Activated T-cell treated with anti-CD3 and anti-CD28 coated beads for 1 hour (primary cell): ENCODE measurements at places on chromosomes 13 and 19.

DNA sequence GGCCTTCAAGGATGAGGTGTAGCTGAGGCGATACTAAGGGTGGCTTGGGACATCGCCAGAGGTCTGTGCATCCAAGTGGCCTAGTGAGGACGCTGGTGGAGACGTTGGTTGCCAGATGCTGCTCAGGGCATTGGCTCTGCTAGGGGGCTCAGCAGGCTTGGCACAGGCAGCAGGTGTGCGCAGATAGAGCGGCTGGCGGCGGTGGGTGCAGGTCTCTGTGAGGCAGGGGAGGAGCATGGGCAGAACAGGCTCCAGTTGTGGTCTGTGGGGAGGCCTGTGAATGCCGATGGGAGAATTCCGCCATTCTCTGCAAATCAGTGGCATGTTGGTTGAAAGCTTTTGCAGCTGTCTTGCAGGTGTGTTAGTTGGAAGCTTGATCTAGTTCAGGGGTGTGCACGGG is 21.2 kb downstream of the PRAM1 start:
- no peak for DNase-seq

- DNase-seq: no peak
These were observed 24.8 kb upstream of the PLA2G4C start for GRCh38 chr19:48135411-48135810.

DNA sequence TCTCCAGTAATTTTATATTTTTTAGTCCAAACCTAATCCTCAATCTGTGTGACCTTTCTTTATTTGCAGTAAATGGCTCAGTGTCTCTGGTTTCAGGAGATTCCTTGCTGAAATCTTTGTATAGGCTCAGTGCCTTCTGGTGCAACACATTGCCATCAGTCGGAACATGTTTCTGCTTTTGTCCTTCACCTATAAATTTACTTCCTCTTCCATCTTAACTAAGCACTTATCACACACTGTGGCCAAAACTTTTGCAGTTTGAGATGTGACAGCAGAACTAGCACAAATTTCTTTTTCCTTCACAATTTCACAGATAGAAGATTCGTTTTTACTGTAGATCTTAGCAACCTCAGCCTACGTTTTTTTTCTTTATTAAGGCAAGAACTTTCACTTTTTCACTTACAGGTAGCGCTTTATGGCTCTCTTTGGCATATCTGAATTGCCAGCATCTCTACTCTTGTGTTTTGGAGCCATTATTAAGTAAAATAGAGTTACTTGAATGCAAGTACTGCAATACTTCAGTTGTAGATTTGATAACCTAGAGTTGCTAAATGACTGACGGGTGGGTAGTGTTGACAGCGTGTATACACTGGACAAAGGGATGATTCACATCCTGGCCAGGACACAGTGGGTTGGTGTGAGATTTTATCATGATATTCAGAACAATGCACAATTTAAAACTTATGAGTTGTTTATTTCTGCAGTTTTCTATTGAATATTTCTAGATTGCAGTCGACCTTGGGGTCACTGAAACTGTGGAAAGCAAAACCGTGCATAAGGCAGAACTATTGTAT is 44.3 kb downstream of the NDFIP2 start:
- DNase-seq: no peak

GRCh38 chr19:43807651-43808050 is 5.4 kb upstream of the LYPD5 start:
- DNase-seq: no peak

DNA sequence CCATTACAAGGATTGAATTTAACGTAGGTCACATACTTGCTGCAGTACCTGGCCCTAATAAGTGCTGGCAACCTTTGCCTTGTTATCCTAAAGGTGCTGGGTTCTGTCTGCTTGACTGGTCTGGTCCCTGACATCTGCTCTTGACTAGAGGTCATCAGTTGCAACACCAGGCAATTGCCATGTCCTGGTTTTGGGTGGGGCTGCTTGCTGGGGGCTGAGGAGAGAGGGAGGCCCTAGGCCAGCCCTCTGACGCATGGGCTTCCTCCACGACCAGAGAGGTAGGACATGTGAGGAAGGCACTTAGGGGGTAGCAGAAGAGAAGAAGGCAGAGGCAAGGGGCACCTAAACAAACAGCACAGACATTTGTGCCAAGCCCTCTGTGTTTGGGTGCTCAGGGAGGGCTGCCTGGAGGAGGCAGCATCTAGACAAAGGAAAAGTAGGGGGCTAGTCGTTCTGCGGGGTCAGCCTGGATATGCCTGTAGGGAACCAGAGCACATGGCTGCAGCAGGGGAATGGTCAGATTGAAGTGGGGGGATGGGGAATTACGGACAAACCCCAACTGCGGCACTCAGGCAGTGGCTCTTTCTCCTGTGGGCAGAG is 21.7 kb downstream of the VSTM2B start:
- no peak for DNase-seq

DNA sequence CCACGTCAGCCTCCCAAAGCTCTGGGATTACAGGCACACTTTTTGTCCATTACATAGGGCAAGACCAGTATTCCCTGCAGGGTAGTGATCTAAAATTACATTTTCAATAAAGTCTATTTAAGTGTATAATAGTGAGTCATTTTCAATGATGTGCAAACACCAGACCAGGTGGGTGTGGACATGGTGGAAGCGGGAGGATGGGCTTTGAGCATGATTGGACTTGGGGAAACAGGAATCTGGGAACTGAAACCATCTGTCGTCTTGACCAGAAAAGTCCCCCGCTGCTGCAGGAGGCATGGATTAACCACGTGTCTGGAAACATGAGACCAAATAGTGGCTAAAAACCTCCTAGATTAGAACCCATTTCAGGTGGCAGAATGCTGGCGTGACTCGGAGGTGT is 4.9 kb downstream of the FXYD3 start:
- no peak for DNase-seq

DNA sequence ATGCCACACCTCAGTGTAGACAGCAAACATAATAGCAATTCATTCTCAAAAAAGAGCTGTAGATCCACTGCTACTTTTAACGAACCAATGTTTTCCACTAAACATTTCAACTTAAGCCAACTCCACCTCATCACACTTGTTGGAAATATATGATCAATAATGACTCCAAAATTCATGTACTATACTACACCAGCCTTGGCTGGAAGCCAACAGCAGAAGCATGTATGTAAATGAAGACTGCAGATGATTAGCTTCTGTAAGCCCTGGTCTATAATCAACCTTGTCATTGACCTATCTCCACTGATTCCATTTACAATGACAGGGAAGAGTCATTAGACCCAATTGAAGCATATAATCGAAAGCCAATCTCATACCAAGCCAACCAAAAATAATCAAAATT is 71.7 kb downstream of the STK24 start:
- DNase-seq: no peak

DNA sequence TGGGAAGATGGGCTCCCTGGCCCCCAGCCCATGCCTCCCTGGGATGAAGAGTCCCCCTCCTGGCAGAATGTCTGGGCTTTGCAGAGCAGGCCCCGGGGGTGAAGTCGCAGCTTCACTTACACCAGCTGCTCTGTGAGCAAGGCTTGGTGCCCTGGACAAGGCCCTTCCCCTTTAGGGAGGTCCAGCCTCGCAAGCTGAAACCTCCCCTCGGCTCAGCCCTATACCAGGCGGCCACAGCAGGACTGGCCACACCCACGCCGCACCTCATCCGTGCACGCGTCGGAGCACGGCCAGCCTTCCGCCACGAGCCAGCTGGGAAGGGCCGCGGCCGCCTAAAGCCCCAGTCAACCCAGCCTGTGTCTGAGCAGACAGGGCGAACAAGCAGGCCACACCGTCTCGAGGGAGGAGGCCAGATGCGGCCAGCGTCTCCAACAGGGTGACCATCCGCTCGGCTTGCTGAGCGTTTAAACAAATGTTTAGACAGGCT is 83.2 kb upstream of the MCF2L start:
- DNase-seq: no peak

- DNase-seq: no peak
These were observed 20.2 kb upstream of the ZNF227 start for GRCh38 chr19:44192127-44192526.

- no peak for DNase-seq
These were observed 4.2 kb upstream of the ISYNA1 start for GRCh38 chr19:18441804-18442788.

DNA sequence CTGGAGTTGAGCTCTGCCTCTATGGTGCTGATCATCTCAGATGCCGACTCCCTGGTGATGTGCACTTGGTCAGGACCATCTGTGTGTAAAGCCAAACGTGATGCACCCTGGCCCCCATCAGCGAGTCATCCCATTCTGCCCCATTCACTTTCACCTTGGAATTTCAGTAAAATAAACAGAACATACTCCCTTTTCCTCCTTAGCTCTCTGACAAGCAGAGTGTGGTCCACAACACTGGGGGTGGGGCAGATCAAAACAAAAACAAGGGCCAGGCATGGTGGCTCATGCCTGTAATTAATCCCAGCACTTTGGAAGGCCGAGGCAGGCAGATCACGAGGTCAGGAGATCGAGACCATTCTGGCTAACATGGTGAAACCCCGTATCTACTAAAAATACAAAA is 12.3 kb downstream of the CEACAM20 start:
- DNase-seq: no peak
